Spleen (tissue), 13 donors: ENCODE measurements at places on chromosomes 6 and 20.

GRCh38 chr6:84774157-84774984, 10.0 kb upstream of the TBX18 start:
- peak; percentile 70 for DNase-seq

DNA sequence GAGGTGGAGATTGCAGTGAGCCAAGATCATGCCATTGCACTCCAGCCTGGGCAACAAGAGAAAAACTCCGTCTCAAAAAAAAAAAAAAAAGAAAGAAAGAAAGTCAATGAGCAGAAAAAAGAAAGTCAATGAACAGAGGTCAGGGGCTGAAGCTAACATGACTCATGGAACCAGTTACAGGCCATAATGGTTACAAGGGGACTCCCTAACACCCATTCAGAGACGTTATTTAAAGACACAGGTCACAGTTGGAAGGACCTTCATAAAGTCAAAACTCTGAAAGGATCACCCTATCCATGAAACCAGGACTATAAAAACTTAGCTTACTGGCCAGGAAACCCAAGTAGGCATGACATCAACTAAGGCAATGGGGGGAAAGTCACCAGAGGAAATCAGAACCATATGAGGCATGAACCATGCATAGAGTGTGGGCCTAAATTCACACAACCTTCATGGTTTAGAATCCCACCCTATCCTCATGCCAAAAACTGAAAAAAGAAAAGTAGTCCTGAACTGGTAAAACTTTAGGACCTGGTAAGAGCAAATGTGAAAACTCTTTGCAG, 18.2 kb downstream of the FBXL4 start:
- no peak for DNase-seq

DNA sequence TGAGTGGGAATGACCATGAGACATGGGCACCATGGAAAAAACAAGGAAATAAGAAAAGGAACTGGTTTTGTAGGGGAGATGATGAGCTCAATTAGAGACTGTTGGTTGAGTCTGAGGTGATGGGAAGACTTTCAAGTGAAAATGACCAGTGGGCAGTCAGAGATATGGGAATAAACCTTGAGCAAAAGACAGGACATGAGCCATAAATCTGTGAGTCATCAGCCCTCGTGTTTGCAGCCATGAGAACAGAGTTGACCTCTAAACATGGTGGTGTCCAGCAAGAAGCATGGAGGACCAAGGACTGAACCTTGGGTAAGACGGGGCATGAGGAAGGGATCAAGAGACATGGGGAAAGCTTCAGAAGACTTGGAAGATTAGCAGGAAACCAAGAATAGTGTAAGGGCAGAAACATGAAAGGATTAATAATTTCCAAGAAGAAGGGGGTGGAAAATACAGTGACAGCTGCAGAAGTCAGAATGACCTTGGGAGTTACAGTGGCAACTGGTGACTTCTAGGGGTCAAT, 280.6 kb upstream of the PRDM1 start:
- DNase-seq: no peak

- DNase-seq: no peak
Measured at GRCh38 chr6:149054559-149055194, 262.8 kb upstream of the TAB2 start.

GRCh38 chr6:13229205-13230085, 98.9 kb downstream of the TBC1D7 start:
- DNase-seq: no peak

DNA sequence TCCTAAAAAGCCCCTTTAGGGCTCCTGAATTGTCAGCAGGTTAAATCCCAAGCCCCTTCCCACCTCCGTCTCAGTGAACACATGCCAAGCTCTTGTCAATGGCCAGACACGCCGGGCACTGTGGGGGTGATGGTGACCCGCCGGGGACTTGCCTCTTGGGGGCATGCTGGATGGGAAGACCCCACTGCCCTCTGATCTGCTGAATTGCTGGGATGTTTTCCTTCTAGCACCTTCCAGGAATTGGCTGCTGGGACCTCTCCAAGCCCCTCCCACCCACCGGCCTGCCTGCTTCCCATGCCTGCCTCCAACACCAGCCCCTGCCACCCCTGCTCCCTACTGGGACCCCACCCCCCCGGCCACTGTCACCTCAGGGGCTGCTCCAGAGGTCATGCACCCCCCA, 345.9 kb downstream of the CDH4 start:
- DNase-seq: no peak
